Activated T-helper 17 cell treated with anti-CD3 and anti-CD28 coated beads, Interleukin-2, amount 50 U/mL, for 72 hours (primary cell): ENCODE measurements at places on chromosomes 7 and 10.

- no peak for ATAC-seq
Observed at GRCh38 chr10:129135624-129136023, 331.4 kb upstream of the MGMT start.

GRCh38 chr7:82373926-82374635 lies 69.5 kb downstream of the CACNA2D1 start:
- ATAC-seq, result no peak

DNA sequence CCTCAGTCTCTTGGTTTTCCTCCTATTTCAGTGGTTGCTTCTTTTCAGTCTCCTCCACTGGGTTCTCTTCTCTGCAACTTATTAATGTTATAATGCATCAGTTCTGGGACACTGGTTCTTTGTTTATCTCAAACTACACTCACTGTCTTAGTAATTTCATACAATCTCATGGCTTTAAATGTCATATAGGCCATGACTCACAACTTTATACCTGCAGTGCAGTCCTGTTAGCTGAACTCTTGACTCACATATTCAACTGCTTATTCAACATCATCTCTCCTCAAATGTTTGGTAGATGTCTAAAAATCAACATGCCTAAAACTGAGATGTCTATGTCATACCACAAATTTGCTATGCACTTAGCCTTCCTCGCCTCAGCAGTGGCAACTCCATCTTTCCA lies 101.2 kb upstream of the PALS2 start:
- ATAC-seq, result peak; percentile 78

DNA sequence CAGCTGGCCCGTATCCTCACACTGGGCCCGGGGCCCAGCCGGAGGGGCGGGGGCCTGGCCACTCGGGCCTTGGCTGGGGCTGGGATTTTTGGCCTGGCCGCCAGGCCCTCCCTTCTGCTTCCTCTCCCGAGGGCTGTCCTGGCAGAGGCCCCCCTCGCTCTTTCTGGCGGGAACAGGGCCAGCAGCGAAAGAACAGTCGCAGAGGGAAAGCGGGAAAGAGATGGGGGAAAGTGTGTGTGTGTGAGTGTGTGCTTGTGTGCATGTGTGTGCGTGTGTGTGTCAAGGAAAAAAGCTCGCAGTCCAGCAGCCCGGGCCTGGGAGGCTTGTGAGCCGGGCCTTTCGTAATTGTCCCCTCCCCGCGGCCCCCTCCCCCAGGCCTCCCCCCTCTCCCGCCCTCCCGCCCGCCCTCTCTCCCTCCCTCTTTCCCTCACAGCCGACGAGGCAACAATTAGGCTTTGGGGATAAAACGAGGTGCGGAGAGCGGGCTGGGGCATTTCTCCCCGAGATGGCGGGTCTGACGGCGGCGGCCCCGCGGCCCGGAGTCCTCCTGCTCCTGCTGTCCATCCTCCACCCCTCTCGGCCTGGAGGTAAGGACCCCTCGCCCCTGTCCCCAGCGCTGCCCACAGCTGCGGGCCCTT lies at the start of gene ELN:
Gene ELN, plus strand, starts transcription at position 491 of the 638 bp plus-strand sequence. Its CDS starts 15 bp downstream, at position 506.
- no peak for ATAC-seq

- peak; percentile 1 for ATAC-seq
Observed at GRCh38 chr10:43649185-43649523, 473 bp upstream of the ZNF32 start.

DNA sequence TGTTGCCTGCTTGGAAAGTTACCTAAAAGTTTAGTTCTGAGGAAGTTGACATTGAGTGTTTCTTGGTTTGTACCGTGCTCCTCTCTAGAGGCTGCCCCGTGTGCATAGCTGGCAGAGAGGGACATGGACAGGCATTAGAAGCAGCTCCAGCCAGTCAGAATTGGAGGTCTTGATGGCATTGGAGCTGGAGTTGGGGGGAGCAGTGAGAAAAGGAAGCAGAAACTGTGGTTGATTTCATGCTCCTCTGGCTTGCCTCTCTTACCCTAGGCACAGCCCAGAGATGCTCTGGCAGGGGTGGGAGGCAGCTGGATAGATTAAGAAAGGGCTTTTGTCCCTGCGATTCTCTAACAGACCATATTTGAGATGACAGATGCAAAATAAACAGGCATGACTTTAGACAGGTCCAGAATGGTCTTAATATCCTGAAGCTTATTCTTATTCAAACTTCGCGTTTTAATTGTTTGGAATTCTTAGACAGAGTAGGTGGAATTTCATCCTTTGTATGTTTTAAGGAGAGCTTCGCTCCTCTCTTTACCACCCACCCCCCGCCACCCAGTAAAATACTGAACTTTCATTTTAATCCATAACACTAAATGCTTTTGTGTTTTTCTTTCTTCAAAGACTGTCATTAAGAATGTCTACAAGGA lies 73.5 kb upstream of the GLCCI1 start:
- no peak for ATAC-seq

DNA sequence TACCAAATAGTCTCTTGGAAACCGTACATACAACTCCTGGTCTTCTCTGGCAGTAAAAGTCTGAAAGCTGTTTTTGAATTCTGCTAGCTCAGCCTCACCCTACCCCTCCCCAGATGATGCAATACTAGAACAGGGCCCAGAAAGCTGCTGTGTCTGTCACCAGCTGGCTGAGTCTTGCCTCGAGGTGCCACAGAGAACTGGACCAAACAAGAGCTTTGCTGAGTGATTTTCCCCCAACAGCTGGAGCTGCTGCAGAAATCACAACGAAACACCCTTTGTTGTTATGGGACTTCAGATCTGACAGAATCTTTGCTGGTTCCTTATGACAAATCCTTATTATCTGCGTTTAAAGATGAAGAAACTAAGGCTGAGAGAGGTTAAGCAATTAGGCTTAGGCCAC lies 134.1 kb downstream of the SPAG6 start:
- ATAC-seq, result no peak

- no peak for ATAC-seq
Observed at GRCh38 chr7:128110641-128111364, 79.6 kb upstream of the LRRC4 start.

- ATAC-seq, result no peak
Observed at GRCh38 chr10:48623607-48624132, 18.8 kb upstream of the ARHGAP22 start.

GRCh38 chr10:19302117-19302516 lies 253.5 kb downstream of the MALRD1 start:
- ATAC-seq, result peak; percentile 9

DNA sequence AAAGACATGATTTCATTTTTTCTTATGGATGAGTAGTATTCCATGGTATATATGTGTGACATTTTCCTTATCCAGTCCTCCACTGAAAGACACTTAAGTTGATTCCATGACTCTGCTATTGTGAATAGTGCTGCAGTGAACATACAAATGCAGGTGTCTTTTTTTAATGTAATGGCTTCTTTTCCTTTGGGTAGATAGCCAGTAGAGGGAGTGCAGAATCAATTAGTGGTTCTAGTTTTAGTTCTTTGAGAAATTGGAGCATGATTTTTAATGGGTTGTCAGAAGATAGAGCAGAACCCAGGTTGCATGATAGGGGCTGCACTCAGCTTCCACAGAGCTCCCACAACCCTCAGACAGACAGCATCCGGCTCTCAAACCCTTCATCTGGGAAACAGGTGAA lies 152.9 kb upstream of the PLXDC2 start:
- ATAC-seq, result no peak

GRCh38 chr7:132141109-132141508 lies 435.2 kb downstream of the PLXNA4 start:
- ATAC-seq, result no peak

DNA sequence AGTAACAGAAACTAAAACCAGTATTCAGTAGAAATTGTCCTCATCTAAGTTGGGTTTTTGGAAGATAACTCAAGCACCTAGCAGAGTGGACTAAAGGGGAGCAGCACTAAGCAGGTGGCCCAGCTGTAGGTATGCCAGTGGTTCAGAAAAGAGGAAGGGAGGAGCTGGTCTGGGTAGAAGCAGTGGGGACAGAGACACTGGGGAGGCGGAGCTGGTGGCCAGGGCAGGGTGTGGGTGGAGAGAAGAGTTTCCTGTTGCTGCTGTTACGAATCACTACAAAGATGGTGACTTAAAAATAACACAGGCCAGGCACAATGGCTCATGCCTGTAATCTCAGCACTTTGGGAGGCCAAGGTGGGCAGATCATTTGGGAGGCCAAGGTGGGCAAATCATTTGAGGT lies 136.2 kb downstream of the WDR11 start:
- ATAC-seq, result no peak

- no peak for ATAC-seq
Observed at GRCh38 chr7:205115-206010, 13.0 kb downstream of the FAM20C start.

- ATAC-seq, result no peak
Observed at GRCh38 chr10:118203461-118203860, 138.7 kb downstream of the FAM204A start.

GRCh38 chr10:126187399-126187798 lies 200.9 kb downstream of the ADAM12 start:
- ATAC-seq, result no peak

GRCh38 chr10:131805696-131806095 lies 95.1 kb upstream of the PPP2R2D start:
- no peak for ATAC-seq
